Naive B cell (primary cell): ENCODE measurements at places on chromosomes 16 and 17.
A peak's percentile ranks its signal among the peaks of the same experiment; 100 is the strongest.

- DNase-seq, result no peak
These were observed 45.1 kb upstream of the SSTR5 start for GRCh38 chr16:1027501-1027815.

DNA sequence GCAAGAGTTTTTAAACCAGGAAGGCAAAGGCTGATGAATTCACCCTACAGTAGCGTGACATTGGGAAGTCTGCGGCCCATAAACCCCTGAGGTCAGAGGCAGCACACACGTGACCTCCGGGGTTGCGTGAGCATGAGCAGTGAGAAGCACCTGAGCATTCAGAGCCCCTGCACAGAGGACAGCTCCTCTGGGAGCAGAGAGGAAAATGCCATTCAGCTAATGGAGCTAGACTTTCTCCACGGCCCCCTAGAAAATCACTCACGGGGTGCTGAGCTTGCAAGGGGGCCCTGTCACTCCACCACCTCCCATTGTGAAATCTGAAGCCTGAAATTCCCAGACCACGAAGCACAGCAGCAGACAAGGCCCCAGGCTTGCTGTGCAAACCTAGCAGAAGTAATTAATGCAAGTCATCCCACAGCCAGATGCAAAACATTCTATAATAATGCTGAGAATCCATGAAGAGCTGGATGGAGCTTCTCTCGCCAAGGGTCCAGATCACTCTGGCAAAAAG is 114.9 kb upstream of the RCVRN start:
- no peak for DNase-seq

GRCh38 chr17:2566056-2566455 is 27.4 kb upstream of the PAFAH1B1 start:
- DNase-seq, result no peak

- peak; percentile 58 for DNase-seq
These were observed 709 bp downstream of the STAT5A start for GRCh38 chr17:42288803-42289610.

GRCh38 chr16:7185689-7186088 is 147.0 kb upstream of the RBFOX1 start:
- no peak for DNase-seq

GRCh38 chr17:34579979-34580684 is 750 bp downstream of the TMEM132E start:
- DNase-seq, result no peak

DNA sequence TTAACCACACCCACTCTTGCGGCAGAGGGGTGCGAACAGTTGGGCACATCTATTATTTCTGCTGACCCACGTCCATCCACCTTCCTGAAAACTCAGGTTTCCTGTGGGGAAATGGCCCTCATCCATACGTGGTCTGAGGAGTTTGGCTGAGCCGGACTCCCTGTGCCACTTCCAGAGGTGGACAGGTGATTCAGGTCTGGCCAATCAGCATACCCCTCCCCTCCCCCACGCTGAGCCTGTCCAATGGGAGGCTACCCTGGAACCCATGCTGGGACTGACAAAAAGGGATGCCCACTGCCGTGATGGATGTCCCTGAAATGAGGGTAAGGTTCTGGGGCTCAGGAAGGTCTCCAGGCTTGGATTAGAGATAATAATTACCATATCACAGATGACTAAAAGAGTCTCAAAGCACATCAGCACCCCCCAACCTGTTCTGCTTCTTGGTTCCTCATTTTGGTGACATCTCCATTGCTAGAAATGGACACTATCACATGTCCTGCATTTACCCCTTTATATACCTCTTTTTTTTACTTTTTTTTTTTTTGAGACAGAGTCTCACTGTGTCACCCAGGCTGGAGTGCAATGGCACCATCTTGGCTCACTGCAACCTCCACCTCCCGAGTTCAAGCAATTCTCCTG is 5.3 kb upstream of the MAPK7 start:
- no peak for DNase-seq

- no peak for DNase-seq
These were observed 332.8 kb upstream of the ERCC4 start for GRCh38 chr16:13587181-13587580.

GRCh38 chr16:11687601-11688519 is 19.6 kb downstream of the SNN start:
- no peak for DNase-seq

DNA sequence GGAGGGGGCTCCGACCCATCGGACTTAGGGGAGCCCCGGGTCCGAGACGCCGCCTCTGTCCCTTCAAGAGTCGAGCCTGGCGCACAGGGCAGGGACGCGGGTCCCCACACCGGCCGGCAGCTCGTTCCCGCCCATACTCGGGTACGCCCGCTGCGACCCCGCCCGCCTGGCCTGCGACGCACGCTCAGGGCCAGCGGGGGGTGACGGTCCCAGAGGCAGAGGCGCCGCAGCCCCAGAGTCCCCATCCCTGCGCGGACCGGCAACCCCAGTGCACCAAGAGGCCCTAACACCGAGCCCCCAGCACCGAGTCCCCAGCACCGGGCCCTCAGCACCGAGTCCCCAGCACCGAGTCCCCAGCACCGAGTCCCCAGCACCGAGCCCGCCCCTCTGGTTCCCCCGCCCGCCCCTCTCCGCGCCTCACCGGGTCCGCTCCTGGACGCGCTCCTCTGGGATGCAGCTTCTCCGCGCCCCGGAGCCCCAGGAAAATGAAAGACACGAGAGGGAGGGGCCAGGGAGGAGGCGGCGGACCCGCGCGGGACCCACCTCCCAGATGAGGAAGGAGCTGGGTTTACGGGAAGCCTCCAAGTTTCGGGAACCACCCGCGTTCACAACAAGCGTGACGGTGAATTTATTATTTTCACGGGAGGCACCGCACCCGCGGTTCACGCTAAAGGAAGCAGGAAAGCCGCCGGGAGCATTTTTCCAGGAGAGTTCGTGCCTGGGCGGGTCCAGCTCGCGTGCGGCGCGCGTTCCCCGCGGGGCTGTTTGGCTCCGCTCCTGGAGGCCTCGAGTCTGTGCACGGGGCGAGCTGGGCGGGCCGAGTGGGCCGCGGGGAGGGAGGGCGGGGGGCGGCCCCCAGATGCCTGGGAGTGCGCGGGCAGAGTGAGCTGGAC is at the start of gene SECTM1:
TSS of gene SECTM1 (minus strand) at position 488 of the 893 bp plus-strand sequence. CDS start 6,526 bp downstream, outside the sequence.
- no peak for DNase-seq

DNA sequence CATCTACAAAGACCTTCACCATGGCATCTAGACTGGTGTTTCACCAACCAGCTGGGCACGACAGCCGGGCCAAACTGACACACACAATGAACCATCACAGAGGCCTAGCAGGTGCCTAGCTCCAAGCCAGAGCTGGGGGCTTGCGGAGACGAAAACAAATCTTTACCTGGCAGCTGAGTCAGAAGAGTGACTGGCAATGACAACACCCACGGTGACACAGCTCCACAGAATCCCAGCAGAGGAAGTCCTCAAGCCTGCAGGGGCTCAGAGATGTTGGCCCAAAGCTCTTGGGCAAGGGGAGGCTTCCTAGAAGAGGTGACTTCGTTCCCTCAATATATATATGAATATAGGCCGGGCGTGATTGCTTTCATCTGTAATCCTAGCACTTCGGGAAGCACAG is 5.1 kb downstream of the MMP25 start:
- no peak for DNase-seq

DNA sequence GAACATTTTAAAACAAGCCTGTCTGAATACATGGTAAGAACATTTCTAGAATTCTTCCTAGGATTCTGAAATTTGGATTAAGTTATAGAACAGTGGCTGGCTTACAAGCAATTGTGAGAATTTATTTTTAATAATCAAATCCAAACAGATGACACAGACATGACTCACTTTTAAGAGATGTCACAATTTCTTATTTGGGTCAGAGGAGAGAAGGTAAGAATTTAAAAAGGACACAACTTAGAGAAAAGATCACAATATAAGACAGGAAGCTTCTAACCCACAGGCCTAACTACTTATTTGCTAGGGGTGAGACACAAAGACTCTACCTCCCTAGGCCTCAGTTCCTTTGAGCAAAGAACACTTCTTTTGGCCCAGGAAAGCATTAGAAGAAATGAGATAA is 32.7 kb downstream of the ZZEF1 start:
- DNase-seq, result no peak

DNA sequence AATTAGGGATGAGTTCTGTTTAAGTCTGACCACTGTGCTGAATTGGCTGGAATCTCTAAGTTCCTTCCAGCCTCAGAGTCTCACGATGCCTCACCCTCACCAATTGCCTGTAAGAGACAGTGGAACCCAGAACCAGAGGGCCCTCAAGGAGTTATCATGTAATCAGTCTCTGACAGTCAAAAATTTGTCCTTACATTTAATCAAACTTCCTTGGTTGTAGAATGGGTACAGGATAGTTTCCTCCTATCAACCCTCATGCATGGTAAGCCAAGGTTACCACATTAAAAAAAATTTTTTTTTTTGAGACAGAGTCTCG is 83.2 kb downstream of the CDK5R1 start:
- DNase-seq, result no peak

- no peak for DNase-seq
These were observed 53.7 kb upstream of the ETV4 start for GRCh38 chr17:43599835-43600234.

DNA sequence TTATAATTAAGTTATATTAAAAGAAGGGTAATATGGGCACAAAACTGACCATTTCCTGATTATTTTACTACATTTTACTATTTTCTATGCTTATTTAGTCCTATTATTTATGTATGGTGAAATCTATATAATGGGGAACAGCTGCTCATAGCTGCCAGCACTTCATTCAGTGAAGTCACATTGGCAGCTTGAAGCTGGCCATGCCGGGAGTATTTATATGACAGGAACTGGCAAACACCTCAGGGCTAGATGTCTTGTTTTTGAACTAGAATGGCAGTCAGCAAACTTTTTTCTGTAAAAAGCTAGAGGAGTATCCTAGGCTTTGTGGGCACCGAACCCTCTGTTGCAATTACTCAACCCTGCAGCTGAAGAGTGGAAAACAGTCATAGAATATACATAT is 104.1 kb downstream of the CDH13 start:
- DNase-seq, result no peak

DNA sequence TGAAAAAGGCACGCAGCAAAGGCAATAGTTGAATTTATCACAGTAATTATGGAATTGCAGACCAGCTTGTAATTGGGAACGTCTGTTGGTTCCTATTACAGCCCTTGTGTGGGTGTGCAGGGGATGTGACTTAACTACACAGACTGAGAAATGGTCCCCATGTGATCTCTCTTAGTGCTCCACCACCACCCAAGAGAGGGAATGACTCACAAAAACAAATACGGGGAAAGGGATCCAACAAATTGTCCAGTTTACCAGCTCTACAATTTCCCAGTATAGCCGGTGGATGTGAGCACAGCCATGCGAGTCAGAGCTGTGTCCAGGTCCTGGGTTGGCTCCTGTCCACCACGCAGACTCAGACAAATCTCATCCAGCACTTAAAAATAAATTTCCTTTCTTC is 337.9 kb downstream of the GRIN2A start:
- no peak for DNase-seq

- DNase-seq, result no peak
These were observed 5.9 kb downstream of the GAS7 start for GRCh38 chr17:10192461-10192860.

- DNase-seq, result no peak
These were observed 17.4 kb downstream of the CYB5D2 start for GRCh38 chr17:4160294-4160859.

GRCh38 chr16:48426244-48427141 is 41.3 kb upstream of the SIAH1 start:
- DNase-seq, result no peak

DNA sequence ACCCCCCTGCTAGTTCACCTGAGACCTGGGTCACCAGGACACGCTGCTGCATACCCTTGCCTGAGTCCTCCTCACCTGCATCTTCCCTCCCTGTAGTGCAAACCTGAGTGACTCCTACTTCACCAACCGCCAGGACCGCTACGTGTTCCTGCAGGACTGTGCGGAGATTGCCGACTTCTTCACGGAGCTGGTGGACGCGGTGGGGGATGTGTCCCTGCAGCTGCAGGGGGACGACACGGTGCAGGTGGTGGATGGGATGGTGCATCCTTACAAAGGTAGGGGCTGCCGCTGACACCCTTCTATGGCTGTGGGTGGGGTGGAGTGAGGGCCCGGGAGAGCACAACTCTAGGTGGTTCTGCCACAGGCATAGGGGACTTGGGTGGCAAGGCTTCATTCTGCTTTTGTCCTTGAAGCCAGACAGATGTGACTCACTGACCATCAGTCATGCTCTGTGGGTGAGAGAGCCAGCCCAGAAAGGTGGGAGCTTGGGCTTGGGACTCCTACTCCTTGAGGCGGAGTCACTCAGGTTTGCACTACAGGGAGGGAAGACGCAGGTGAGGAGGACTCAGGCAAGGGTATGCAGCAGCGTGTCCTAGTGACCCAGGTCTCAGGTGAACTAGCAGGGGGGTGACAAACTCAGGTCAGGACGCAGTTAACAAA is 22.3 kb downstream of the PGS1 start:
- DNase-seq, result no peak

GRCh38 chr16:20137909-20138308 is 64.2 kb upstream of the GPR139 start:
- no peak for DNase-seq

- DNase-seq, result no peak
These were observed 78.6 kb upstream of the TNRC6C start for GRCh38 chr17:77879896-77880280.

DNA sequence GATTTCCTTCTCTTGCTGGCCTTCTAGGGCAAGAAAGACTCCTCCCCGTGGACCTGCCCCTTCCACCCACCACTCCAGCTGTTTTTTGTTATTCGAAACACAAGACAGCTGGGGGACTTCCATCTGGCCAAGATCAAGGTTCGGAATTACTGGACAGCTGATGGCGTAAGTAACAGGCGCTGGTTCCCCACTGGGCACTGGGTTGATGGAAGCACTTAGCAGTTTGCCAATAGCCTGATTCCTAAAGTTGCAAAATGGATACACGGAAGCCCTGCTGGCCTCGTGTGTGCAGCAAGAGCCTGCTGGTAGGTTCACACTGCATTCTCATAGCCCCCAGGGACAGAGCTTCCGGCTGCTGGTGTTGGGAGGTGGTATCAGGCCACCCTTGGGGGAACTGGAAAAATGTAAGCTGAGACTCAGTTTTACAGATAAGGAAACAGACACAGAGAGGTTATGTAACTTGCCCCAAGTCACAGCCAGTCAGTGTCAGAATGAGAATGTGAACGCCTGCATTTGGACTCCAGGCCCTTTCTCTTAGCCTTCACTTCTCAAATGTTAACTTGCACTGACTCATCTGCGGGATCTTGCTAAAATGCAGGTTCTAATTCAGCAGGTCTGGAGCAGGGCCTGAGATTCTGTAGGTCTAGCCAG is 171.7 kb downstream of the KATNIP start:
- no peak for DNase-seq

GRCh38 chr16:28834873-28835863 is 11.0 kb downstream of the TUFM start:
- DNase-seq, result no peak

DNA sequence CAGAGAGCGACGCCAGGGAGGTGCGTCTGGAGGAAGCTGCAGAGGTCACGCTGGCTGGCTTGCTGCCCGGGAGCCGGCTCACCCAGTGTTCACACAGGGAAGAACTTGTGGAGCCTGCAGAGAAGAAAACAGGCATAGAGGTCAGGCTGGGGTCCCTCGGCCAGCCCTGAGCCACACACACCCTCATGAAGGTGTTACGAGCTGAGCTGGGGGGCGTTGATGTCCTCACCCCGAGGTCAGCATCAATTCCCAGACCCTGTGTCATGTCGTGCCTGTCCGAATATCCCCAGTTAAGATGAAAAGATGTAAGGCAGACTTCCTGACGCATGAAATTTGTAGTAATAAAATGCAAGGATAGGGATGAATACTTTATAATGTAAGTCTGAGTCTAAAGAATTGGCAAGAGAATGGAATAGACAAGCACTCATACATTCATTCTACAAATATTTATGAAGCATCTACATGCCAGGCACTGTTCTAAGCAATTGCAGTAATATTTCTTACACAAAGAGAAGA is 77.1 kb downstream of the USP31 start:
- no peak for DNase-seq

- no peak for DNase-seq
These were observed 24.7 kb downstream of the DEF8 start for GRCh38 chr16:89973235-89973634.
